IPS DF 19.7 (cell line): ENCODE measurements at places on chromosomes 6 and 20.

DNA sequence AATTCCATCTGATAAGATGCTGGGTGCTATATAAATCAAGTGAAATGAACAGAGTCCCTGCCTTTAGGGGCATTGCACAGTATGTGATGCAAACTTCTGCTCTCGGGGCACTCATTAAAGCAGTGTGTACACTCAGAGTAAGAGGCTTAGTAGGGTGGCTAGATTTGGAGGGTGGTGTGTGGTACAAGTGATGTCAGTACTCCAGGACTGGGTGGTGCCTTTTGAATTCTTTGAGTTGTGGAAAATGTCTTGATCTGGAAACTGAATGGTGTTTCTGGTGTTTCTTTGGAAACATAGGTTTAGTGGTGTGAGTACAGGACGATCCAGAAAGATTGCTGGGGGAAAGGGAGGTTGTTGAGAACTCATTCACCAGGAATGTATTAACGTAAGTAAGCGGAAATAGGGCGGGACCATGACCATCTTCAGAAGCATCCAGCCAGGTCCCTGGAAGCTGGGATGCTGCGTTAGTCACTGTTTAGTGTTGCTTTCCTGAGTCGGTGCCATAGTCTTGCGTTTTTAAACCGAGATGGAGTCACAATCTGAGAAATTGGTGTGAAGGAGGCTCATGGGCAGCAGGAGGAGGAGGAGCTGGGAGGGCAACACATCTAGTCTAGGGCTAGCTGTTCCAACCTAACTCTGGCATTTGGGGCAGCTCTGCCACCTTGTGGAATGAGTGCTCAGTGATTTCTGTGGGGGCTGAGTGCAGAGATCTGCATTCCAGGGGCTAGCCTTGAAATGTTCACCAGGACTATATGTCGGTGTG is 70.3 kb downstream of the SCAND1 start:
- peak; percentile 52 for DNase-seq

GRCh38 chr20:63139356-63139755 is 76.6 kb downstream of the YTHDF1 start:
- DNase-seq = no peak

DNA sequence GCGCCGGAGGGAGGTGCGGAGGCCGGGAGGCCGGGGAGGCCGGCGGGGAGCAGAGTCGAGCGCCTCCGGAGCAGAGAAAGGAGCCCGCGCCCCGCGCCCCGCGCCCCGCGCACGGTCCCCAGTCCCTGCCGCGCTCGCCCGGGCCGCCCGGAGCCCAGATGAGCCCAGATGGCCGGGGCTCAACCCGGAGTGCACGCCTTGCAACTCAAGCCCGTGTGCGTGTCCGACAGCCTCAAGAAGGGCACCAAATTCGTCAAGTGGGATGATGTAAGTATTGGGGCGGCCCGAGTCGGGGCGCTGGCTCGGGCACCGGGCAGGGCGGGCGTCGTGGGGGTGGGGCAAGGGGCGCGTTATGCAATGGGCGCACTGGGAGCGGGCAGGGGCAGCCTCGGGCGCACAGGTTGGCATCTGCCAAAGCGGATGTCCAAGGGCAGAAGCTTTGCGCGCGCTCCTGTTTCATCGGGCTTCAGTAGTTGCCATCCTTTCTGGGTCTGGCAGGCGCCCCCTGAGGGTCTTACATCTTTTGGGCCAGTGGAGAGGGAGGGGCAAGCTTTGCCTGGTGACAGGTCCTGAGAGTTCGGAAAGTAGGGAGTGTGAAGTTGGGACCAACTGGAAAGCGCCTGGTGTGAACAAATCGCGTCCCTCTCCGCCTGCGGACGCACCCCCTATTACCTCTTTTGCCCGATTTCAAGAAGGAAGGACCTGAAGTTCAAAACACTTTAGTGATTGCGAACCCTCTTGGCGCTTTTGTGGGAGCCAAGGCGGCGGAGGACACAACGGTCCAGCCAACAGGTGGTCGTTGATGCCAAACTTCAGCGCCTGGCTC is 631 bp downstream of the PLCB1 start:
- DNase-seq = no peak

DNA sequence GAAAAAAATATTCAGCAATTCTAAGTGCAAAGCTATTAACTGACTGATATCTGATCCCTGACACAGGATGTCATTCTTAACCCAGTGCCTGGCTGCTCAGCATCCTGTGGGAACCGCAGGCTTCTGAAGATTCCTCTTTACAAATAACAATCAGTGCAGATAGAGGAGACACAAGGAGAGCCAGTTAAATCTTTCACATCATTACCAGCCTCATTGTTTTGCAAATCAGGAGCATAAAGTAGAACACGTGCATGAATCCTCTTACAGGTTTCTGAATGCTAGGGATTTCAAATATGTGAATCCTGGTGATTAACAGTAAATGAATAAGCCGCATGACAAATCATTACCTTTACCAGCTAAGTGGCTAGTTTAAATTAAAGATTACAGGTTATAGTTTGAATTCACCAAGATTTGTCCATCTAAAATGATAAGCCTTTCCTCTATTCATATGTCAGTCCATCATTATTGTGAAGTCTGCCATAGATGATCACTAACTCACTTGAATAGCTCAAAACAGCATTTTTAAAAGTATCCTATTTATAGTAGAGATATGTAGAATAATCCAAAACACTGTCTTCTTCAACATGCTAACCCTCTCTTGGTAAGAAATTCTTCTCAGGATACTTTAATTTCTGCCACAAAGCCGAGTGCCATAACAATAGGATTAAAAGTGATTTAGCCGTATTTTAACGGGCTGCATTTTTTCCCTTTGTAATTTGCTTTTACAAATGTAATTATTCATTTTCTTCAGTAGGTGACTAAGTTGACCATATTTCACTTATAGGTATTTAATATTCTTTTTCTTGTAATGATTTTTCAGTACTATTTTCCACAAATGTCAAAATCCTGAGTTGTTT is 367.3 kb upstream of the EPHA7 start:
- DNase-seq = peak; percentile 96

DNA sequence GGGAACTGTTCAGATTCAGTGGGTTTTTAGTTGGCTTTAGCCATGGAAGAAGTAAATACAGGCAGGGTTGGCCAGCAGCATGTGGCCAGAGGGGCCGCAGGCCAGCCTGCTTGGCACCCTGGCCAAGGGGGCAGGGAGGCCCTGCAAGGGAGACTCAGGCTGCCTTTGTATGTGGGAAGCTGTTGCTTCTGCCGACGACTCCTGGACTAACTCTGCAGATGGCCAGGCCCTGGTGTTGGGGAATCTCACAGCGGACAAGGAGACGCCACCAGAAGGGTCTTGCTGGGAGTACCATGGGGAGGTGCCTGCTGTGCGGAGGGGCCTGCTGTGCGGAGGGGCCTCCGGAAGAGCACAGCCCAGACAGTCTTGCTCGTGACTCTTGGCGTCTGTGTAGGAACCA is 25.2 kb downstream of the PYGB start:
- DNase-seq = no peak

- no peak for DNase-seq
These were observed 89.7 kb upstream of the EMILIN3 start for GRCh38 chr20:41456351-41456750.

GRCh38 chr6:31972709-31973350 is 892 bp upstream of the DXO start:
- DNase-seq = no peak

DNA sequence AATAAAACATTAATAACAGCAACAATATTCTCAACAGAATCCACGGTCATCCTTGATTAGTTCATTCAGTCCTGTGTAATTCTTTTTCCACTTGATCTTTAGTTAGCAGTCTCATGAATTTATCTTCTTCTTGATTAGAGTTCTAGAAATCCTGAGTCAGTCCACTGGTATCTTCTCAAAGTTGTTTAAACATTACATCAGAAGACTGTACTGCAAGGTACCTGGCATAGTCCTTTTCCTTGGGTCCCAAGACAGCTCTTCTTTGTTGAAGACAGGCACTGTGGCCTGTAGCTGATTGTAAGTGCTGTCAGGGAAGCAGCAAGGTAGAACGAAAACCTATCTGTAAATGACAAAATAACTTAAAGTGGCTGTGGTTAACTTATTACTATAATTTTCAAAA is 11.8 kb downstream of the MAP3K4 start:
- no peak for DNase-seq

DNA sequence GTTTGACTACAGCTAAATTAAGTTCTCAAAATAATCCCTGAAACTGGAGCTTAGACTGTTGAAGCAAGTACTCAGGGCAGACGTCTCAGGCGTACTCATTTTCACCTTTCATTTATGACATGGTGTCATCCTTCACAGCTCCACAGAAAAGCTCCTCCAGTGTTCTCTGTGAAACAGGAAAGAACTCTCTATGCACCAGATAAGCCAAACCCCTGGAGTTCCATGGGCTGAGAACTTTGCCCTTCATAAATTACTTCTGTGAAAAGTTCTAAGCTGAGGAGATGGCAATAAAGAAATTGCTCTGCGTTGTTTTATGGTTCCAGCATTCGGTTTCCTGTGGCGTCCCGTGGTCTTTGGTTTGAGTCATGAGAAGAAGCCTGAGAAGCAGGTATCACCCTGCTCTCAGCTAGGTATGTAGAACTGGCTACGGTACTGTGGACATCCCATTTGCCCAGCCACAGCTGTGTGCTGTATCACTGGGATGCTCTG is 20.2 kb upstream of the RREB1 start:
- DNase-seq = no peak

DNA sequence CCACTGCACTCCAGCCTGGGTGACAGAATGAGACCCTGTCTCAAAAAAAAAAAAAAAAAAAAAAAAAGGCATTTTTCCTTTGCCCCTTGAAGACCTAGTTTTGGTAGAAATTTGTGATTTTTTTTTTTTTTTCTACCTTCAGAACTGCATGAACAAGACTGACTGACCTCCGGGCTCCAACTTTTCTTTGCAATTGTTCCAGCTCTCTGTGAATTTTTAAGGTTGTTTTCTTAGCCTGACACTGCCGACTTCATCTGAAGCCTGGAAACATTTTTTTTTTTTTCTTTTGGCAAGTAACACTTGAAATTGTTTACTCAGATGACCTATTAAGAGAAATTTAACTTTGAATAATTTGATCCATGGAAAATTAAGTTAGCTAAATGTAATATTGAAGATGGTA is 73.0 kb downstream of the SLC24A3 start:
- no peak for DNase-seq

DNA sequence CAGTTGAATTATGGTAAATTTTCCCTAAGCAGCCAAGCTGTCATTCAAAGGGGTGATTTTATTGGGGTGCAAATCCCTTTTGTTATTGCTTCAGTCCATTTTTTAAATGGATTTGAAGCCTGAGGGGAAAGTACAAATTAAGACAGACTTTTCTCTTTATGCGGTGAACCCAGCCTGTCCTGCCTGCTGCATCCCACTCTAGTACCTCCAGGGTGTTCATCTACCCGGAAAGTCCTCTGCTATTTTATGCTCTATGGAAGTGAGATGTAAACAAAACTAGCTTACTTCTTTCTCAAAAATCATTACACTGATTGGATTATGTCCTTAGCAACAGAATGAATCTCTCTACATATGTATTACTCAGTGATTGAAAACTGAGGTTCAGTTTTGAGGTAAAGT is 1088.9 kb upstream of the CITED2 start:
- DNase-seq = no peak

DNA sequence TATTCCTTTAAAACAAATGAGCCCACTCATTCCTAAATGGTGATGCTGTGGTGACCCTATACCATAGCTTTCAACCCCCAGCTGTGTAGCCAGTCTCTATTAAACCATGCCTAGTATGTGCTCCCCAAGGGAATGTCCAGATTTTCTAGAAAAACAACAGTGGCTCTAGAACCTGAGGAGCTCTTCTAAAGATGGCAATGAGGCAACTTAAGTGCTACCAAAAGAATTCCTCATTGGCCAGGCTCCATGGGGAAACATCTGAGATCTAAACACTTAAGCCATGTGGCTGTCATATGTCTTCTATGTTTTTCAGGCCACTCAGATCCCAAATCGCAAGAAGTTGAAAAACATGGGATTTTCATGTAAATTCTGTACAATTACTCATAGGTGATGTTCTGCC is 191.0 kb downstream of the TPBG start:
- no peak for DNase-seq

DNA sequence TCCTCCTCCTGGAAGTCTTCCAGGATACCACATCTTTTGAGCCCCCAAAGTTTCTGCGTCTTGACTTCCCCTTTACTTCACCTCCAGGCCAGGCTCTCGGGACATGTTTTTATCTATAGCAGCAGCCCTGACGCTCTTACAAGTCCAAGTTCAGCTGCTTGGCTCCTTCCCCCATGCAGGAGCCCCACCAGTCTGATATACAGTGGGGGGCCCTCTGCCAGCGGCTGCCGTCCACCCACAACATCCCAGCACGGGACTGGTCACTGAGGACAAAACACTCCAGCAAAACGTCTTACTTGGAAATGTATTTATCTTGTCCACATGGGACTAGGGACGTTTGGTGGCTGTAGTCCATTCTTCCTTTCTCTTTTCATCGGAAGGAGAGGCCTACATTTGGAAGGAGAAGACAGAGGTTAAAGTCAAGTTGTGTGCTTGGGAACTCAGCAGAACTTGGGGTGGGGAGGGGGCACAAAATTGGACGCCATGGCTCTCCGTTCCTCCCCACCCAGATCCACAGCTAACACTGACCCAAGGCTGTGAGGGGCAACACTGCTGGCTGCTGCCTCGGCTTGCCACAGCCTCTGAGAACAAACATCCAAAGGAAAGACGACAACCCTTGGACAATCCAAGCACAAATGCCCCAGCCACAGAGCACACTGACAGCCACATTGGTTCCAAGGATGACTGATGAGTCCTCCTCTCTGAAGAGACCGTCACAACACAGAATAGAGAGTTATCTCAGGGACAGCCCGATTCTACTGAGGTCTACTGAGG is 79.2 kb downstream of the PRND start:
- DNase-seq = no peak

DNA sequence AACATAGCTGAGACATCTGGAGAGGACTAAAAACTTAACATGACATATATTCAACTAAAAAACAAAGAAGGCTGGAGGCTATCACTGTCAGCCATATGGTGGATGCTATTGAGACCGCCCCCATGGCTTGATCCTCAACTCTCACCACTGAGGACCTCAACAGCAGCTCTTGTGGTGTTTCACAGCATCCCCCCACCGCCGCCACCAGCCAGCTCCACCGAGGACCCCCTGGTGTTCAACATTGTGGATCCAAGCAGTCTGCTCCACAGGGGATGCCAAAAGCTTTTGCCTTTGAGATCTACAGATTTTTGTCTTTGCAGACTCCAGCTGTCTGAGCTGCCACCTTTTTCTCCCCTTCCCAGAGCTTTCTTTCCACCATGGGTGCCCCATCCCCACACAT is 64.6 kb downstream of the NUS1 start:
- no peak for DNase-seq

GRCh38 chr6:81750200-81750599 is 2.3 kb downstream of the TENT5A start:
- DNase-seq = no peak

DNA sequence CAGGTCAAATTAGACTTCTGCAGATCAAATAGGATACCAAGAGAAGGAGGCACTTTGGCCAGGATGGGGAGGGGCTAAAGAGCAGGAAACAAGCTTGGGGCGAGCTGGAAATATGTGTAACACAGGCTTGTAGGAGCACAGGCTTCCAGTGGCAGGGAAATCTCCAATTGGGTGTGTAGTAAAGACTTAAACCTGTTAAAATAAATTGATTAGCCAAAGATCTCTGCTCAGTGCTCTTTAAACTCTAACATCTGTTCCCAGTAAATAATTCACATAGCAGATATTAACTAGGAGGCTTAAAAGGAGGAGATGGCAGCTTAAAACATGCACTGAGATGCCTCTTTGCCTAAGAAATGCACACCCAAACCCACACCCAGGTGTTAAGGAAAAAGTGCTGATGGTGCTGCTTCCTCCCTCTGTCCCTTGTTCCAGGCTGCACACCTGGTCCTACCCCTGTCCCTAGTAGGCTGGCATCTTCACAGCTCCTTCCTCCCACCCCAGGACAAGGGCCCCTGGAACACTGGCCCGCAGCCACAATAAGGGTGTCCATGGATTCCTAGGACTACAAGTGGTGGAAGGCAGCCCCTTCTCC is 93.5 kb upstream of the MLN start:
- no peak for DNase-seq
